ENCODE measurements at places on chromosomes 7 and 10. TPM values are rescaled to one million over a fixed set of nuclear protein-coding genes. Genes with fewer than 3 reads are reported as not detected.

Gene PAX4
- total RNA-seq: not detected

Gene LRRN3
- total RNA-seq: 2.5 TPM

Gene STOX1
- 5.0 TPM for total RNA-seq

Gene PAOX
- total RNA-seq: 8.0 TPM

Gene CNTNAP2
- total RNA-seq: 1.9 TPM

Gene SLC26A3
- not detected for total RNA-seq

Gene ASB10
- 4.9 TPM for total RNA-seq

Gene SEC31B
- total RNA-seq: 4.6 TPM

Gene ANXA8L1
- 23.3 TPM for total RNA-seq

Gene HGF
- total RNA-seq: 10.2 TPM
